ENCODE measurements at places on chromosomes 2 and 18. TPM values are rescaled to one million over a fixed set of nuclear protein-coding genes. Genes with fewer than 3 reads are reported as not detected.

TCF23 gene
- not detected for total RNA-seq

BCS1L gene
- total RNA-seq = 53.8 TPM

DSG1 gene
- total RNA-seq = not detected

NR4A2 gene
- 0.34 TPM for total RNA-seq

EGR4 gene
- total RNA-seq = not detected

MYOM1 gene
- 0.15 TPM for total RNA-seq

VAMP5 gene
- 106 TPM for total RNA-seq

SLC9A4 gene
- total RNA-seq = not detected

ABCG5 gene
- not detected for total RNA-seq

DGUOK gene
- 88.1 TPM for total RNA-seq

CYP27A1 gene
- 15.9 TPM for total RNA-seq

C2orf78 gene
- not detected for total RNA-seq

SPATA3 gene
- not detected for total RNA-seq

SPEG gene
- 13.2 TPM for total RNA-seq

GAD1 gene
- not detected for total RNA-seq

GPR55 gene
- not detected for total RNA-seq

PTPN4 gene
- 17.5 TPM for total RNA-seq

PTPRN gene
- 9.8 TPM for total RNA-seq

ATG16L1 gene
- 16.4 TPM for total RNA-seq

CD8B gene
- total RNA-seq = not detected

FTCDNL1 gene
- 0.30 TPM for total RNA-seq

ING5 gene
- total RNA-seq = 22.0 TPM

RIT2 gene
- not detected for total RNA-seq

ARHGAP15 gene
- not detected for total RNA-seq
